ENCODE measurements at places on chromosomes 16 and 17.

DNA sequence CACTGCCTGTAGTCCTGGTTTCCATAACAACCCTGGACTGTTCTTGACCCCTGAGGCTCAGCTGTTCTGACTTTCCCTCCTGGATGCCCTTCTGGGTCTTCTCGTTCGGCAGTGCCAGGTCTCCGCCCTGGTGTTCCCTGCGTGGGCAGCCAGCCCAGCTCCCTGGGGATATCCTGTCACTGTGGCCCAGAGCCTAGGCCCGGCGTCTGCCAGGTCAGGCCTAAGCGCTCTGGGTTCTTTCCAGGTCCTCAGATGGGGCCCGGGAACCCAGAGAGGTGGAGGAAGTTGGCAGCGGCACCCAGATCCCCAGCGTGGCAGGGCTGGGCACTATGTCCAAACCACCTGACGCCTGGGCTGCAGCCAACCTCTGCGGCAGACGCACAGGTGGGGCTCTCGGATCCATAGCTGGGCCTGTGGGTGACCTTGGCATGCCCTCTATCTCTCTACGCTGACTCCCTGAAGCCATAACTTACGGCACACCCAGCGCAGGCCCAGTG, 12.5 kb upstream of the ATP2A3 start:
- DNase-seq, result no peak

DNA sequence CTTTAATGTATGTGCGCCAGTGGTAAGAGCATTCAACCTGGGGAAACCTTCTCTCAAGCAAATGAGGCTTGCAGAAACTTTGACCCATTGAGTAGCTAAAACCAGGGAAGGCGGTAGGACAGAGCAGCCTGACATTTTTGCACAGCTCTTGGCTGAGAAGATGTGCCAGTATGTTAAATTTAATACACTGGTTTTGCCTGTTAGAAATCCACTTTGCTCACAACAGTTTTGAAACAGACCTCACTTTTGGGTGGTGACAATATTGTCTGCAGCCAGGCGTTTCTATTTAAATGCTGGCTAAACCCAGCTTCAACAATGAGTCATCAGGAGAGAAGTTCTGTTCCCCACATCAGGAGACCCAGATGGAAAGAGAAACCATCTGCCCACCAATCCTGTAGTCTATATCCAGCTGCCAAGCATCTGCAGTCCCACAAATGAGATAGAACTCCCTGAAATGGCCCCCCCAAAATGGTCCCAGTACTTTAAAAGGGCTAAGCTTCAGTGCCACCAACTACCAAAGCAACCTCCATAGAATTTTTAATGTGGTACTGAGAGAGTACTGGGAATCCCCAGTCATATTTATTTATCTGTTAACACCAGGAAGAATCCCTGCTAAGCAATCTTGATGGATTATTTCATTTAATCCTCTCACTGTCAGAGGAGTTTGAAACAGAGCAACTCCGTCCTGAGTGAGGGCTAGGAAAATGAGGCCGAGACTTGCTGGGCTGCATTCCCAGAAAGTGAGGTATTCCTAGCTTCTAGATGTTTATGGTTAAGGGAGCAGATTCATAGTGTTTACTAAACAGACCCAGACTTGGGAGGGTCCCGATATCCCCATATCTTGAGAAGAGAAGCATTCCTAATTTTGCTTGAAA, 29.0 kb upstream of the CLEC3A start:
- peak; percentile 65 for DNase-seq

DNA sequence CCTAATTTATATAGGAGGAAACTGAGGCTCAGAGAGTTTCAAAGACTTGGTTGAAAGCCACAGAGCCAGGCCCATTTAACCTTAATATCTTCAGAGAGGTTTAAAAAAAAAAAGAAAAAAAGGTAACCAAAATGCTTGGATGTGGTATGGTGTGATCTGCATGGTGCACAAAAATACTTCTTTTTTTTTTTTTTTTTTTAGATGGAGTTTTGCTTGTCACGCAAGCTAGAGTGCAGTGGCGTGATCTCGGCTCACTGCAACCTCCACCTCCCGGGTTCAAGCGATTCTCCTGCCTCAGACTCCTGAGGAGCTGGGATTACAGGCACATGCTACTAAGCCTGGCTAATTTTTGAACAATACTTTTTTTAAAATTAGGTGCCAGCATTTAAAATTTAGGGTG, 101.8 kb downstream of the XYLT1 start:
- no peak for DNase-seq

GRCh38 chr16:78571434-78571833, 472.0 kb downstream of the WWOX start:
- DNase-seq, result no peak
